ENCODE measurements at places on chromosomes 16 and 17. TPM values are rescaled to one million over a fixed set of nuclear protein-coding genes. Genes with fewer than 3 reads are reported as not detected.

KRT13 gene
- 0.10 TPM for total RNA-seq

LRRC75A gene
- total RNA-seq, result 1.1 TPM

OR2C1 gene
- not detected for total RNA-seq

FOXC2 gene
- 4.9 TPM for total RNA-seq

RBBP6 gene
- 25.7 TPM for total RNA-seq

EXOSC6 gene
- 16.2 TPM for total RNA-seq

PLEKHH3 gene
- 17.7 TPM for total RNA-seq

KRT33B gene
- not detected for total RNA-seq

SPN gene
- not detected for total RNA-seq

CHAD gene
- not detected for total RNA-seq

EPN3 gene
- total RNA-seq, result 0.12 TPM

SLC2A4 gene
- 0.35 TPM for total RNA-seq

SP2 gene
- total RNA-seq, result 18.1 TPM

TMEM100 gene
- 0.10 TPM for total RNA-seq

KCNH6 gene
- not detected for total RNA-seq

USP43 gene
- total RNA-seq, result 4.1 TPM

CNTNAP1 gene
- 4.5 TPM for total RNA-seq

STH gene
- total RNA-seq, result not detected

P2RX1 gene
- total RNA-seq, result not detected

KRTAP16-1 gene
- not detected for total RNA-seq

HCRT gene
- total RNA-seq, result not detected

BRICD5 gene
- 1.5 TPM for total RNA-seq

RBFOX1 gene
- not detected for total RNA-seq

CHCT1 gene
- 0.15 TPM for total RNA-seq

ARL5C gene
- total RNA-seq, result not detected

NKD1 gene
- 0.65 TPM for total RNA-seq

C16orf92 gene
- total RNA-seq, result not detected

SPIRE2 gene
- total RNA-seq, result 5.2 TPM

CD300A gene
- 0.06 TPM for total RNA-seq

PRR11 gene
- 55.7 TPM for total RNA-seq
